Activated CD4-positive, alpha-beta T cell treated with anti-CD3 and anti-CD28 coated beads for 24 hours (primary cell): ENCODE measurements at places on chromosomes 1 and 21.

DNA sequence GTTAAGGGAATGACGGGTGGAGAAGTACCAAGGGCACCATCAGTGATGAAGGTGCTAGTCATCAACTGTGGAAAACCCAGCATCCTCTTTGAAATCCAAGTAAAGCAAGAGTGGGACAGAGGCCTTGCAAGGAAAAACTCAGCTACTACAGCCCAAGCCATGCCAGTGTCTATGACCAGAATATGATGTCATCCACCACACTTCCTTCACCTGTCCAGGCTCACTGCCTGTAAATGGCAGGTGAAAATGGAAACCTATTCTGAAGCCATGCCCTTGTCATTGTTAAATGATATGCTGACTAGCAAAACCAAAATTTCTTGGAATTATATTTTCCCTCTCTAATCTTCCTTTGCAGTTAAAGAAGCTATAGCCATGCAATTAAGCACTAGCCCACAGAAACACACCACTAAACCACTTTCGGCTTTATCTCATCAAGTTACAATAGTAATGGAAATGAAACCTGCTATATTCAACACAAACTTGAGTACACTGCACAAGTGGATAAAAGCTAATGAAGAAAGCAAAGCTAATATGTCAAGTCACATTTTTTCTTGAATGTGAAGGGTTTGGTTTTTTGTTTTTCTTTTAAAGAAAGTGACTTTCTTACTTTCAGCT lies 96.3 kb upstream of the RALGPS2 start:
- no peak for DNase-seq

DNA sequence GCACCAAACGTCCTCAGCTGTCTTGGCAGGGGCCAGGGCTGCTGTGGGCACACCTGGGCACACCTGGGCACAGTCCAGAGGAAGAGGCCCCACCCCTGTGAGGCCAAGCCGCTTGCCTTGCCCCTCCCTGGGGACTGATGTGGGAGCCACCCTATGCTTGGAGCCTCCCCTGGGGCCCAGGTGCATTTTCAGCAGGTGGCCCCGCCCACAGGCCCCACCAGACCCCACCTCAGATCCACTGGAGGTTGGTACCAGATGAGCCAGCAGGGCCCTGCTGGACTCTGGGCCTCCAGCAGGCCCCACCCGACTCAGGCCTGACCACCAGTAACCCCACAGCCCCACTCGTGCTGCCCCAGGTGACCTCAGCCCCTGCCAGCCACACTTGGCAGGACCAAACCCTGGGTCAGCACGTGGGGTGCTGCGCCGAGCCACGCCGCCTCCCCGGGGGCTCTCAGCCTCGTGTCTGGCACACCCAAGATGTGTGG lies 8.8 kb downstream of the SLC19A1 start:
- DNase-seq, result no peak

DNA sequence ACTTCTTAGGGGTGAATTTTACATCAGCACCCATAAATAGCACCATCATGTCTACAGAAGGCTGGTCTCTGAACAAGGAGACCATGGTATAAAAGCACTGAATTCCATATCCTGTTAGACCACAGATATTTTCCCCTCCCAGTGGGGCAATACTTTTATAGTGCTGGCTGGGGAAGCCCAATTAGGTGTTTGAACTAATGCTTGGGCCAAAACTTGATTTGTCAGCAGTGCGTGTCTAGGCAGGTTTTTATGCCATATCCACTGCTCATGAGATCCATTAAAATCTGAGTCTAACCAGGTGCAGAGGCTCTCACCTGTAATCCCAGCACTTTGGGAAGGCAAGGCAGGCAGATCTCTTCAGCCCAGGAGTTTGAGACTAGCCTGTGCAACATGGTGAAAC lies 623.0 kb downstream of the NPHP4 start:
- no peak for DNase-seq

DNA sequence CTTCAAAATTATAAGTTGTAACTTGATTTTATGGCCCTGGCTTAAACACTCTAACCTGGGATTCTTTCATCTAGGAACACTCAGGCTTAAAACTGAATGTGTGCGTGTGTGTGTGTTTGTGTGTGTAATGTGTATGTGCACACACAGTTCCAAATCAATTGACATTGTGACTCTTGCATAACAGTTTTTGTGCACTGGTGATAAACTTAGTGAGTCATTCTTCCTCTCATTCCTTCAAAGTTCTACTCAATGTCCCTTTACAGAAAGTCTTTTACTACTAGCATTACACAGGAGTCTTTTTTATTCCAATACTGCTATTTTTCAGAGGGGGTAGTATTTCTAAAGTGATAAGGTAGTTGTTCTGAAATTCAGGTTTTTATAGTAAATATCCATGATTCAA lies 943.6 kb downstream of the KCNT2 start:
- no peak for DNase-seq

GRCh38 chr1:186059752-186060151 lies 315.3 kb downstream of the TPR start:
- no peak for DNase-seq

DNA sequence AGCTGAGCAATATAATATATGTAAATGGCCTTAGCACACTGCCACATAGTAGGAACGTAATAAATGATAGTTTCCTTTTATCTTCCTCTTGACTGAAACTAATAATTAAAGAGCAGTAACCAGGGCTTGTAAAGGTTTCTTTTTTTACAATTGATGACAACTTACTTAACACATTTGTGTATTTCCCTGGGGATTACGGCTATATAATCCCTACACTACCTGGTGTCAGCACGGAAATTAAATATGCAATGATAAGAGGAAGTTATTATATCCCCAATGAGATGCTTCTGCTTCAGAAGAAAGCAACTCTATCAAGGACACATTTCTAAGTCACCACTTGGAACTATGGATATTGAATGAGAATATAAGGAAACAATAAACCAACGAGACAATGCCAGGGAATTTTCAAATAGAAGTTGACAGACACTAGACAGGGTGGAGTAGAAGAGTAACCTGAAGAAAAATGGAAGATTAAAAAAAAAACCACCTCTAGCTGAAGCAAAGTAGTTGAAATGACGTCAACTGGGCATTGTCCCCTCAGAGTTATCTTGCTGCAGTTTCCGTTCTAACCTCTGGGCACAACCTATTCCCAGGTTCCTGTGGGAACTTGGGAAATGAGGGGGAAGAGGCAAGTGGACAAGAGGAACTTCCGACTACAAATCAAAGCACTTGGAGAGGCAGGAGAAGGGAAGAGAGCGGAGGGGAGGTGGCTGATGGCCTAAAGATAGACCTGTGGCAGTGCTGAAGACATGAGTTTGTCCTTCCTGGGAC lies 66.5 kb downstream of the PLPP3 start:
- DNase-seq, result no peak

DNA sequence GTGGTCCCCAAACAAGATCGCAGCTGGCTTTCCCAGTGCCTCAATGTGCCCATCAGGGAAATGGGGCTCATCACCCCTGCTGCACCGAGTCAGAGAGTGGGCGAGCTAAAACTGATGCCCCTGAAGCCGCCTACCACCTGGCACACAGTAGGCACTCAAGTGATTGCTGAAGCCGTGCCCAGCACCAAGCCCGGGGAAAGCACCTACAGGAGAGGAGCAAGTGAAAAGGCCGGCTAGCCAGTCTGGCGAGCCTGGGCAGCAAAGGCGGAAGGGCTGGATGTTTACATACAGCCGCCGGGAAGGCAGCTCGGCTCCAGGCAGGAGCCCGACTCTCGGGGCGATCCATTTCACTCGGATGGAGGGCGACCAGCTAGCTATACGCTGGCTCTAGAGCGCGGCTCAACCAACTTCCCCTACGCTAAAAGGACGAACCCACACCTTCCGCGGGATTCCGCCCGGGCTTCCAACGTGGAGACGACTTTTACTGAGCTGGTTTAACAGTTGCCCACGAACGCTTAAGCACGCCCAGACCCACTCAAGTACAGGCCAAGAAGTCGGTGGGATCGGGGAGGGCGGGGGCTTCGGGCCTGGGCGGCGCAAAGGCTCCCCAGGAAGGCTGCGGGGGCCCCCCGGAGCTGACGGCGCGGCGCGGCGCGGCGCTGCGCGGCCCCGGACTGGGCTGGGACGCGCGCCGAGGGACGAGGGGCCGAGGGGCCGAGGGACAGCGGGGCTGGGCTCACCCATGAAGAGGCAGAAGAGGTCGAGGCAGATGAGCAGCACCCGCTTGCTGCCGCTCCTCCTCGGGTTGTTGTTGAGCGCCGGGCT lies 1.0 kb downstream of the PLPP3 start:
- DNase-seq, result no peak

DNA sequence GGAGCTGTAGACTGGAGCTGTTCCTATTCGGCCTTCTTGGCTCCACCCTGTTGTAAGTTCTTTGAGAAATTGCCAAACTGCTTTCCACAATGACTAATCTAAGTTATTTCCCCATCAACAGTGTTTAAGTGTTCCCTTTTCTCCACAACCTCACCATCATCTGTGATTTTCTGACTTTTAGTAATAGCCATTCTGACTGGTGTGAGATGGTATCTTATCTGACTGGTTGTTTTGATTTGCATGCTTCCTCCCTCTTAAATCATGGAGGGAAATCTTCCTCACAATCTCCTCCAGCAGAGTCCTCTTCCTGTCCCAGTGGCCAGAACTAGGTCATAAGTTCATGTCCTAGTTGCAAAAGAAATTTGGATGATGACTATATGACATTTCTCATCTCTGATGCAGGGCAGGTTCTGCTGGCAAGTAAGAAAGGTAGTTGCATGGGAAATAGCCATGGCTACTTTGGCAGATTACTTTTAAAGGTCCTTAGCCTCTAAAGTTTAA lies 294.0 kb downstream of the LRRC40 start:
- no peak for DNase-seq

DNA sequence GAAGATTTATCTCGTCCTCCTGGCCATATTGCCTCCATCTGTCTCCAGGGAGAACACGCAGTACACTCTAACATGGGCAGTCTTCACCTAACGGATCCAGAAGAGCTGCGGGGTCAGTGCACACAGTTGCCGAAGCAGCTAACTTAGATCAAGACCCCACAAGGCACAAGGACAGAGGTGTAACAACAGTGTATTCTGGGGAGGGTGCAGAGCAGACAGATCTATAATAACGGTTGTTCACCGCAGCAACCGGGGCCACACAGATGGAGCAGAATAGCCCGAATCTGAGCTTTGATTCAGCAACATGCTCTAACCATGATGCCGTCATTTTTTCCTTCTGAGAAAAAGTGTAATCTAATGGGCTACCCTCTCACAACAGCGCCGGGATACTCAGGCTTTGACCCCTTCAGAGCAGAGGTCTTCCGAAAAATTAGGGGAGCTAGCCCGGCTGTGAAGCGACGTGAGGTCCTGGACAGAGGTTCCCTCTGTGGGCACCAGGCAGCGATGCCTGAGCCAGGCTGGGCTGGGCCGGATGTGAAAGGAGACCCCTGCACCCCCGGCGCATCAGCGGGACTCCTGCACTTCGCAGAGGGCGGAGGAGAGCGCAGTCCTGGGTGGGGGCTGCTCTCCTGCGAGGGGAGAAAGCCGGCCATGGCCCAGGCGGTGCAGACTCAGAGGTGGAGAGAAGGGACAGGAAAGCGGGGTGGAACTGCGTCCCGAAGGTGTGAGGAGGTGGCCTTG lies 57.5 kb downstream of the BCL9 start:
- DNase-seq, result no peak

DNA sequence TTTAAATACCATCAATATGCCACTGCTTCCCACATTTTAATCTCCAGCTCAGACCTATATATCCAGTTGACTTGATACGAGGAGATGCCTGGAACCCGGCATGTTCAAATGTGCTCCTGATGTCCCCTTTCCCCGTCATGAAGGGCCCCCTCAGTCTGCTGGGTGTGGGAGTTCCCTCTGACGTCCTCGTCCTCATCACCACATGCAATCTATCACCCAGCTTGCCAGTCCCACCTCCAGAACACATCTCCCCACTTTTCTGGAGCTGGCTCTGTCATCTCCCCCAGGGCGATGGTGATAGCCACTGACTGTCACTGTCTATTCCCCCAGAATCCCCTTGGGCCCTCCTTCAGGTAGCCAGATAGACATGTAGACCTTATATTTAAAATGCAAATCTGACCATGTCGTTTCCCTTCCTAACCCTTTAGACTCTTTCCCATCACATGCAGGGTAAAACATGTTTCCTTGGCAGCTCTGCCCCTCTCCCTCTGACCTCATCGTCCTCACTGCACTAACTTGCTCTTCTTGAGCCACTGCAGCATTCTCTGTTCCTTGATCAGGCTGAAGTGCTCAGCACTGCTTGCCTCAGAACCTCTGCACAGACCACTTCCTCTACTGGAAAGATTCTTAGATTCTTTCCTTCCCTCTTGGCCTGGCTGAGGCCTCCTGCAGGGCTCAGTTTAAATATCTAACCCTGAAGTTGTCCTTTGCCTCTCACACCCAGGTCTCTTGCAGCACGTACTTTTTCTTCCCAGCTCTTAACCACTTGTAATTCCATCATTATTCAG lies 7.4 kb downstream of the AZIN2 start:
- DNase-seq, result no peak

- no peak for DNase-seq
These were observed 5.2 kb upstream of the KRTAP19-8 start for GRCh38 chr21:31043471-31043870.

GRCh38 chr1:66088787-66089186 lies 296.1 kb downstream of the PDE4B start:
- no peak for DNase-seq

GRCh38 chr1:213523781-213524398 lies 463.9 kb upstream of the PROX1 start:
- no peak for DNase-seq

- DNase-seq, result no peak
These were observed 7.0 kb upstream of the SPATC1L start for GRCh38 chr21:46191257-46191685.

DNA sequence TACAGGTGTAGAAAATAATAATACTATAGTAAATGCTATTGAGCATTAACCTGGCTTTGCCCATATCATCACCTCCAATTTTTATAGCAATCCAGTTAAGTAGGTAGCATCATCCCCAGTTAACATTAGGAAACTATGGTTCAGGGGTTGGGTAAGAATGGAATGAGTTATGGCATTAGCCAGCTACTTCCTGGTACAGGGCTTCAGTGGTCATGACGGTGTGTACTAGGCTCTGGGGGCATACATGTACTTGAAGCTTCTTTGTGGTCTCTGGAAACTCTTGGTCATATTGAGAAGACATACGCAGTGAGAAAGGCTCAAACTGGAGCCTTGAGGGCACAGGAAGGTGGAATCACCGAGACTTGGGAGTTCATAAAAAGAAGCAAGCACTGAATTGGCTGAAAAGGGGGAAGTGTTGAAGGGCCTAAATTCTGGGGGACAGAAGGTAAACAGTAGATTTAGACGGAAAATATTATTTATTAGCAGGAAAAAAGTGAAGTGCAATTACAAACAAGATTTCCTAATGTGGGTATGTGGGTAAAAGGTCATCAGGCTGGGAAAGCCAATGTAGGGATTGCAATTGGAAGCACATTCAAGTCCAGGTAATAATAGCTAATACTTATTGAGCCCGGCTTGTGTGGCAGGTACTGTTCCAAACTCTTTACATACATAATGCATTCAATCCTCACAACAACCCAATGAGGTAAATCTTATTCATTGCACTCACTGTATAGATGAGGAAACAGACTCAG lies 114.2 kb upstream of the ATP1A1 start:
- DNase-seq, result no peak

- DNase-seq, result no peak
These were observed 55.9 kb downstream of the HHAT start for GRCh38 chr1:210384625-210385024.
